GM06990 (cell line): ENCODE measurements at places on chromosomes 6 and 20.

DNA sequence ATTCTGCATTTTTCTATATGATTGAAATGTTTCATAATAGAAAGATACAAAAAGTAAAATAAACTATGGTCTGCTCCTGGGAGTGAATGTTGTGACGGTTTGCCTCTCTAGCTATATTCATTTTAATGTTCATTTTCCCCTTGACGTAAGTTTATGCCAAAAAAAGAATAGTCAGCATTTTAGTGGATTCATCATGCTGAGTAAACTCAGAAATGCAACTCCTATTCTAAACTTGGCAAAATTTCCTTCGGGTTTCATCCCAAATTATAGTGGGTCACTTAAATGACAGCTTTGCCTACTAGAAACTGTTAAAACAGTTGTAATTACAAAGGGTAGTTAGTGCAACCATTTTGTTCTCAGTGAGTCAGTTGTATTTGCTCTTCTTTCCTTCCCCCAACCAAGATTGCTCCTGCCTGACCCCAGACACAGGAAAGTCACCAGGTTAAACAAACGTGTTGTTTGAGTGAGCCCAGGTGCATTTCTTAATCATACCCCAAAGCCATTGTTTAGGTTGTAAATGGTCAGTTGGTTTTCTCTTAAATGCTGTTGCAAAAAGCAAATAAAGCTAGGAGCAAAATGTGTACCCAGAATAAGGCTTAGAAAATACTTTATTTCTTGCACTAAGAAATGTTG, 482.3 kb upstream of the SOX4 start:
- DNase-seq = no peak

DNA sequence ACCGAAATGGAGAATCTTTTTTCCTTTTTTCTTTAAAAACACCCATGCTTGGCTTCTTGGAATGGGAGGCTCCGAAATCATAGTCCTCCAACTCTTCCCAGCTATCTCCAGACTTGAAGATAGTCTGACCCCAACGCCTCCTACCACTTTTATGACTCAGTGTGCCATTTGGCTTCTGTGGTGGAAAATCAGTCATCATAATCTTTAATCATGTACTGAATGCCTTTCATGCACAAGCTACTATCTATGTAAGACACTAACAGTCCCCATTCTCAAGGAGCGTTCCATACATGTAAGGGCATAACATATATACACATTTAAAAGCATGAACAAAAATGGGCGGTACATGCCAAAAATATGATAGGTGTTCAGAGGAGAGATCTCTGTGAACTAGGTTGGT, 44.1 kb downstream of the TMEM14B start:
- DNase-seq = no peak

DNA sequence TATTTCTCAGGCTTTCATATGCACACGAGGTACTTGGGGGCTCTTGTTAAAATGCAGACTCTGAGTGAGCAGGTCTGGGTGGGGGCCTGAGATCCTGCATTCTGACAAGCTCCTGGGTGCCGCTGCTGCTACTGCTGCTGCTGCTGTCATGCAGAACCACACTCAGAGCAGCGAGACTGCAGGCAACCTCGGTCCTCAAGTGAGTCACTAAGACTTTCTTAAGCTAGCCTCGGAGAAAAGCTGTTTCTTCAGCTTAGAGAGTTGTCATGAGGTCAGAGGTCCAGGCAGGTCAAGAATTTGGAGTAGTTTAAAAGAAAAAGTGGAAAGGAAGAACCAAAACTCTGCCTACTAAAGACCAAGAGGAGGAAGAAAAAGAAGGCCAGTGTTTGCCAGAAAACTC, 92.9 kb downstream of the SPTLC3 start:
- DNase-seq = no peak

DNA sequence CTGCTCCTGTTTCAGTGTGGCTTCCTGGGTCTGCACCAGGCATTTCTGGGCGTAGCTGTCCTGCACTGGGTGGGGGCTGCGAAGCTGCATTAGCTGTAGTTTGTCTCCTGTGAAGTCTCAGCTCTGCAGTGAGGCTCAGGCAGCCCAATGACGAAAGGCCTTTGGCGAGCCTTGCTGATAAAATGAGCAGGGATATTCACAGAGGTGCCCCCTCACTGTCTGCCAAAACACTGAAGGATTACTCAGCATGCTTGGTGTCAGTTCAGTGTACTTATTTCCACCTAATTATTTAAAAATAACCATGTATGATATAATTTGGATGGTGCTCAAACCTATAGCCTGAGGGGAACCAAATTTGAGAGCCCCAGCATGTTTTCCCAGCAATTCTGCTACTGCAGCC, 73.5 kb downstream of the ECT2L start:
- no peak for DNase-seq

- DNase-seq = no peak
Observed at GRCh38 chr20:22830138-22830537, 205.0 kb upstream of the SSTR4 start.

- DNase-seq = no peak
Observed at GRCh38 chr6:169838346-169839028, 87.1 kb downstream of the ERMARD start.

DNA sequence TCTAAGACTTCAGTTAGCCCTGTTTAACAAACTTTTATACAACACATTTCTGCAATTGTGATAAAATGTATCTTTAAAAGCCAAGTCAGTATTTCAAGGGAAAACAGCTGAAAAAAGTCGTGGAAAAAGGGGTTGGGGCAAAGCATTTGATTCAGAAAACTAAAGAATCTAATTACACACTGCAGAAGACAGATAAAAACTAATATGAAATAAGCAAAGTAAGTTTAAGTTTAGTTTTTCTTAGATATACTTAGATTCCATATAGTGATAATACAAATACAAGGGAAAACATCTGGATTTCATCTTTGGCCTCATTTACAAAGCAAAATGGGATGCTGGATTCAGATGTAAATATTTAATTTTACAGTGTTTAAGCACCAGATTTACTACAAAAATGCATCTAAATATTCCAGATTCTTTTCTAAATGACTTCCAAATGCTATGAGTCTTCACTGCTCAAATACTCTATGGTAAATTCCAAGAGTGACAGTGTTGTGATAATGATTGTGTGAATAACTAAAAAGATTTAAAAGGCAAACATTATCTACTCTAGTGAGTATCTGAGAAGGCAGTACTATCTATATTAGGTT, 1.5 kb upstream of the ADNP start:
- DNase-seq = no peak

DNA sequence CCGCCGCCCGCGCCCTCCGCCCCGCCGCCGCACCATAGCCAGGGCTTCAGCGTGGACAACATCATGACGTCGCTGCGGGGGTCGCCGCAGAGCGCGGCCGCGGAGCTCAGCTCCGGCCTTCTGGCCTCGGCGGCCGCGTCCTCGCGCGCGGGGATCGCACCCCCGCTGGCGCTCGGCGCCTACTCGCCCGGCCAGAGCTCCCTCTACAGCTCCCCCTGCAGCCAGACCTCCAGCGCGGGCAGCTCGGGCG, 1.5 kb downstream of the FOXC1 start:
- DNase-seq = no peak

GRCh38 chr6:163716690-163717089, 302.2 kb downstream of the QKI start:
- no peak for DNase-seq

DNA sequence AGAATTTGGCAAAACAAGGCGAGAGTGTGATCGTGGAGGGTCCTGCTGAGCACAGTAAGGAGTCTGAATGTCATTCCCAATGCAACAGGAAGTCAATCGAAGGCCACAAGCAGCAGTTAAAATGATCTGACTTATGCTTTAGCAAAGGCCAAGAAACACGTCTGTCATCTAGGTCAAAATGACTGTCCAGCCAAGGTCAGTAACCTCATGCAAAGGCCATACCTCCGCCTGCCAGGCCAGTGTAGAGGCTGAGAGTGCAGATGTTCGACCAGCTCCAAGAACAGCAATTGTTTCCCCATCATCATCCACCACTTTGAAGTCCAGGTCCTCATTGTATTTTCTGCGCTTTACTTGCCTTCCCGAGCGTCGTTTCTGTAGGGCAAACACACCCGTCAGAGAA, 105.6 kb downstream of the CHD6 start:
- DNase-seq = no peak

DNA sequence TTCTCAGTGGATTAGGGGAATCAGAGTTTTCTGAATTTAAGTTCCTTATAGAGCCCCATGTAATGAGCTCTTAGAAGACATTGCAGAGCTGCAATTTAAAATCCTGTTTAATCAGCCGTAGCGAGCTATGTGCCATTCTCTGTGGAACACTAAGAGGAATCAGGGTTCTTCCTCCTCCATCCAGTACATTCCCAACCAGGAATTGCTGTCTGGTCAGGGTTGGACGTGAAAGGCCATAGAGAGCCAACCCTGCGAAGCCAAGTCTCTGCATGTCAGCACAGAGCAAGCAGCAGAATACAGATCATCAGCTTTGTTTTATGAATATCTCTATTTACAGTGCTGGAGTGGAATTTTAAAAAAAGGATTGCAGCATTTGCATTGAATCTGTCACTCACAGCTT, 366.0 kb downstream of the LAMA2 start:
- no peak for DNase-seq

- DNase-seq = peak; percentile 42
Observed at GRCh38 chr6:5398530-5398929, 137.2 kb downstream of the FARS2 start.

- no peak for DNase-seq
Observed at GRCh38 chr6:158561321-158561884, 1.5 kb downstream of the TMEM181 start.

GRCh38 chr20:42295592-42295991, 677.4 kb upstream of the CHD6 start:
- no peak for DNase-seq

DNA sequence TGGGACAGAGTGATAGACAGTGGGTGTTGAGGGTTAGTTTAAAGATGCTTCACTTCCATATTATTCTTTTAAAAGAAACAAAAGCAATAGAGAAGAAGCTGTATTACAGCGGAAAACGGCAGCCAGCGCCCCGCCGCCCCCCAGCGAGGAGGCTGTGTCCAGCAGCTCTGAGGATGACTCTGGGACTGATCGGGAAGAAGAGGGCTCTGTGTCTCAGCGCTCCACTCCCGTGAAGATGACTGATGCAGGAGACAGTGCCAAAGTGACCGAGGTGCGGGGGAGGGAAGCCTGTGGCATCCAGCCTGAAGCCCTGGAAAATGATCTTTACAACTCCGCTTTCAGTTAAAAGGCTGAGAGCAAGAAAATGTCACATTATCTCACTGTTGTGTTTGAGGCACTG, 100.2 kb downstream of the FIG4 start:
- DNase-seq = no peak

- DNase-seq = no peak
Observed at GRCh38 chr20:19453862-19454261, 241.4 kb downstream of the SLC24A3 start.

DNA sequence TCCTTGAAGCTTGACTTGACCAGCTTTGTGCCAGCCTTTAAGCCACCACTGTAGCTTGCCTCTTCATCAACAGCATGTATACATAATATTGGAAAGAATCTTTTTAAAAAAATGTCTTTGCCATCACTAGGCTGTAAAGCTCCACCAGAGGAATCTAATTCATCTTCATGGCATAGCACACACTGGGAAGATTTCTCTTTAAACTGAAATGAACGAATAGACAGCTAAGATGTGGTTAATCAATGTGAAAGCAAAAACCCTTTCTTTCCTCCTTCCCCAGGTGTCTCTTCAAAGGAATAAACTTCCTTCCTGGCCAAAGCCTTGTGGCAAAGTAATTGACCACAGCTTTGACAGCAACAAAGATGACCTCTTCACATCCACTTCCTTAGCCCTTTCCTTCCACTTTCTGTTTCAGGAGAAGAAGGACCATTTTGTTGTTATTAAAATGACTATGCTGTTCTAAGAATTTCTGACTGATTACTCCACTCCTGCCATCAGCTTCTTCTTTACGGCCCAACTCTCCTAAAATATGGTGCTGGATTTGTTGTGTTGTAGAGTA, 428.7 kb upstream of the SOX4 start:
- DNase-seq = peak; percentile 34

- DNase-seq = no peak
Observed at GRCh38 chr6:140623498-140623897, 1249.0 kb upstream of the CITED2 start.

GRCh38 chr6:117482240-117483003, at the start of gene DCBLD1:
TSS of gene DCBLD1 (plus strand) at chr6:117482674. CDS start at chr6:117482782, 108 bp downstream.
- peak; percentile 85 for DNase-seq
